H4 (cell line): ENCODE measurements at places on chromosomes 1 and 21. TPM values are rescaled to one million over a fixed set of nuclear protein-coding genes. Genes with fewer than 3 reads are reported as not detected.

The GPR153 gene
- 1.7 and 1.9 TPM in 2 replicates for total RNA-seq

The PLEKHN1 gene
- total RNA-seq = 0.08 and 1.2 TPM in 2 replicates

The PBX1 gene
- total RNA-seq = 22.2 and 25.8 TPM in 2 replicates

The LDLRAD2 gene
- total RNA-seq = not detected in 2 replicates

The KCNJ15 gene
- 0.06 TPM in 1 of 2 replicates, not detected in the other for total RNA-seq

The VANGL2 gene
- total RNA-seq = 1.2 and 1.8 TPM in 2 replicates

The NCAM2 gene
- total RNA-seq = 7.1 and 9.8 TPM in 2 replicates

The S100A7 gene
- total RNA-seq = not detected in 2 replicates

The GAS5 gene
- total RNA-seq = 335 and 341 TPM in 2 replicates

The VWA5B1 gene
- not detected in 2 replicates for total RNA-seq

The OR2T33 gene
- total RNA-seq = 0.79 TPM in 1 of 2 replicates, not detected in the other

The HMGB4 gene
- total RNA-seq = not detected in 2 replicates

The FAM72D gene
- 3.8 TPM in 2 replicates for total RNA-seq

The FCGR2B gene
- total RNA-seq = not detected in 2 replicates

The TMEM269 gene
- total RNA-seq = 0.04 and 0.08 TPM in 2 replicates

The LCE3D gene
- total RNA-seq = not detected in 2 replicates

The LDLRAP1 gene
- 9.5 and 12.5 TPM in 2 replicates for total RNA-seq

The INAVA gene
- 0.55 and 1.1 TPM in 2 replicates for total RNA-seq

The SLC6A9 gene
- total RNA-seq = 9.6 and 10.0 TPM in 2 replicates

The EPHB2 gene
- 55.5 and 70.9 TPM in 2 replicates for total RNA-seq

The PDC gene
- total RNA-seq = not detected in 2 replicates

The ADORA3 gene
- total RNA-seq = not detected in 2 replicates

The LACTBL1 gene
- not detected in 2 replicates for total RNA-seq

The CELA3B gene
- total RNA-seq = not detected in 2 replicates

The SLC44A3 gene
- total RNA-seq = 1.1 and 2.7 TPM in 2 replicates

The RGSL1 gene
- total RNA-seq = not detected in 2 replicates

The RCSD1 gene
- total RNA-seq = not detected in 2 replicates

The SFN gene
- 0.53 and 1.0 TPM in 2 replicates for total RNA-seq

The YOD1 gene
- 3.5 and 3.9 TPM in 2 replicates for total RNA-seq

The LAPTM5 gene
- total RNA-seq = 0.10 TPM in 1 of 2 replicates, not detected in the other

The OR2L8 gene
- not detected in 2 replicates for total RNA-seq

The PDXK gene
- total RNA-seq = 99.6 and 107 TPM in 2 replicates

The CNIH3 gene
- 0.41 and 2.5 TPM in 2 replicates for total RNA-seq

The ATP1A4 gene
- not detected in 2 replicates for total RNA-seq
